ENCODE measurements at places on chromosomes 2 and 18. TPM values are rescaled to one million over a fixed set of nuclear protein-coding genes. Genes with fewer than 3 reads are reported as not detected.

IL1B gene
- not detected for total RNA-seq

RIT2 gene
- total RNA-seq, result not detected

EVX2 gene
- total RNA-seq, result 0.43 TPM

ZNF804A gene
- 0.41 TPM for total RNA-seq

BARD1 gene
- 40.4 TPM for total RNA-seq

DSG4 gene
- not detected for total RNA-seq

ALPP gene
- total RNA-seq, result not detected

GALNT1 gene
- total RNA-seq, result 92.3 TPM

FAM168B gene
- total RNA-seq, result 154 TPM

- H3K4me3 ChIP-seq, result no peak overlapping the region
- H3K36me3 ChIP-seq, result peaks cover under 1% of the 10 kb centered on the region
- H3K27ac ChIP-seq, result no peak overlapping the region
- no peaks in the 10 kb centered on the region for H3K4me1 ChIP-seq
Observed at GRCh38 chr2:108348816-108349570, 28.8 kb upstream of the SULT1C4 start.

GRCh38 chr2:50343150-50343830 lies 688.6 kb downstream of the NRXN1 start:
- H3K4me1 ChIP-seq, result peaks cover 12% of the 10 kb centered on the region
- H3K36me3 ChIP-seq, result no peaks in the 10 kb centered on the region
- H3K27me3 ChIP-seq, result peaks cover 56% of the 10 kb centered on the region
- H3K27ac ChIP-seq, result no peak overlapping the region

GRCh38 chr18:24485681-24486080 lies 25.2 kb downstream of the HRH4 start:
- H3K27me3 ChIP-seq, result no peaks in the 10 kb centered on the region
- no peak overlapping the region for H3K27ac ChIP-seq
- H3K4me3 ChIP-seq, result no peak overlapping the region
- no peaks in the 10 kb centered on the region for H3K36me3 ChIP-seq

GRCh38 chr2:36781907-36782720 lies 85.6 kb downstream of the VIT start:
- no peak for DNase-seq
- no peak overlapping the region for H3K27ac ChIP-seq
- H3K36me3 ChIP-seq, result no peaks in the 10 kb centered on the region

DNA sequence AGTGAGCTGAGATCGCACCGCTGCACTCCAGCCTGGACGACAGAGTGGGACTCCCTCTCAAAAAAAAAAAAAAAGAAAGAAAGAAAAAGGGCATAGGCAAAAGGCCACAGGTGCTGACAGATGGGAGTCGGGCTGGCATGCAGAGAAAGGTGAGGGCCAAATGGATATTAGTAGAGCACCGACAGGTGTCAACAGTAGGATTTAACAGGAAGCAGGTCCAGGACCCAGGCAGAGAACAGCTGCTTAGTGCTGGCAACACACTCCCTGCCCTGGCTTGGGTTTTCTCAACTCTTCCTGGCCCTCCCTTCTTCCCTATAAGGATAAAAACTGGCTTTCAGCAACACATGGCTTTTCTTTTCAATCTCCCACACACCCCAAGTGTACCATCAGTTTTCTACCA lies 84.9 kb downstream of the MRO start:
- H3K4me3 ChIP-seq, result no peak overlapping the region
- no peak overlapping the region for H3K27ac ChIP-seq
- H3K4me1 ChIP-seq, result no peaks in the 10 kb centered on the region
- no peaks in the 10 kb centered on the region for H3K27me3 ChIP-seq

- H3K27me3 ChIP-seq, result no peaks in the 10 kb centered on the region
- H3K27ac ChIP-seq, result no peak overlapping the region
- no peaks in the 10 kb centered on the region for H3K4me1 ChIP-seq
- DNase-seq, result no peak
- no peaks in the 10 kb centered on the region for H3K36me3 ChIP-seq
- H3K4me3 ChIP-seq, result no peak overlapping the region
Observed at GRCh38 chr2:162422894-162423293, 79.0 kb downstream of the GCA start.

- no peak for DNase-seq
- H3K4me3 ChIP-seq, result no peak overlapping the region
- no peaks in the 10 kb centered on the region for H3K36me3 ChIP-seq
- H3K27ac ChIP-seq, result peak overlapping the region; percentile 53
Observed at GRCh38 chr2:191441496-191442214, 196.5 kb downstream of the MYO1B start.

DNA sequence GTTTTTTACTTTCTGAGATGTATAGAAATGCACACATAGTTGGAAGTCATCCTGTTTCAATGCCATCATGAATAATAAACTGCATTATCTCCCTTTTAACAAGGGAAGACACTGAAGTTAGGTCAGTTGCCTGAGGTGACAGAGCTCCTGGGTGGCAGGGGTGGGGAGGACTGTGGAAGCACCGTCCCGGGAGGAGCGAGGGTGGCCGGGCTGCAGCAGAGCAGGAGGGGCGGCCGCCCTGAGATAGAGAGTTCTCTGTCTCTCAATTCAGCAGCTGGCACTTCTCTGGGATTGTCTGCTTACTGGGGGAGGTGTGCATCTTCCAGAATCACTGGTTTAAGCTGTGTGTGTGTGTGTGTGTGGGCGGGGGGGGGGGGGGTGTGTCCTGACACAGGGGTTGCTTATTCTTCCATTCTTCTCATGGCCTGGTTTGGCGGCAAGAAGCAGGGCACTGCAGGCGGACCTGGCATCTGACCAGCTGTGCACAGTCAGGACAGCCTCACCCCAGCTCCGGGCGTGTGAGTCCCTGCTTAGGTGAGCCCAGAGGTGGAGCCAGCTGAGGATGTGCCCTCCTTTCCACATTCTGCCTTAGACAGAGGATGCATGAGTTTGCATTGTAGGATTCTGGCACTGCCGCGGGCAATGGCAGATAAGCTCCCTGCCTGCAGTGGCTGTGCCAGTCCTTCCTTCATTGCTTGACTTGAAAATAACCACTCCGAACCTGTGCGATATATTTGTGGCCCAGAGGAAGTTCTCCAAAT lies 40.4 kb downstream of the VWA3B start:
- peaks cover 7% of the 10 kb centered on the region for H3K27me3 ChIP-seq
- H3K36me3 ChIP-seq, result no peaks in the 10 kb centered on the region
- H3K4me1 ChIP-seq, result peaks cover 11% of the 10 kb centered on the region
- no peak for DNase-seq
- no peak overlapping the region for H3K27ac ChIP-seq

DNA sequence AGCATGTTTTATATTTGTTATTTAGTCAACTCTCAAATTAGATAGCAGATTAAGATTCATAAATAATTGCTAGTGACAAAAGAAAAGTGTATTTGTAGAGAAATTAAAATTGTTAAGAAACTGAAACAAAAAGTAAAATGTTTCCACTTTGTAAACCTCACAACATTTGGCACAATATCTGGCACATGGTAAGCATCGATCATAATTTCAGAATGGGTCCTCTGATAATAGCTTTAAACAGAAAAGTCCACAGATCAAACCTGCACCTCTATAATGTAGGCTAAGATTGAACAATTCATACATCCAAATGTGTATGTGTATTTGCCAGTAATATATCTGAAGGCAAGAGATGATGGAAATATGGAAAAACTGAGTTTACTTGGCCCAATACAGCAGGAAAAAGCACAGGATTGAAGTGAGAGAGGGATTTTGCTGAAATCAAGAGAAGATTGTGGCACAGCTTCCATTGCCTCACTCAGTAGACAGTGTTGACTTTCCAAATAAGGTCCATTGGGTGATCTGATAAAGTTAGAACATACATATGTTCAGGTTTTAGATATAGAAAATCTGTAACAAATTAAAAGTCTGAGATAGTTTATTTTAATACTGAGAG lies 39.4 kb downstream of the COBLL1 start:
- no peak overlapping the region for H3K27ac ChIP-seq
- H3K4me3 ChIP-seq, result no peak overlapping the region
- H3K4me1 ChIP-seq, result no peaks in the 10 kb centered on the region
- H3K36me3 ChIP-seq, result no peaks in the 10 kb centered on the region

DNA sequence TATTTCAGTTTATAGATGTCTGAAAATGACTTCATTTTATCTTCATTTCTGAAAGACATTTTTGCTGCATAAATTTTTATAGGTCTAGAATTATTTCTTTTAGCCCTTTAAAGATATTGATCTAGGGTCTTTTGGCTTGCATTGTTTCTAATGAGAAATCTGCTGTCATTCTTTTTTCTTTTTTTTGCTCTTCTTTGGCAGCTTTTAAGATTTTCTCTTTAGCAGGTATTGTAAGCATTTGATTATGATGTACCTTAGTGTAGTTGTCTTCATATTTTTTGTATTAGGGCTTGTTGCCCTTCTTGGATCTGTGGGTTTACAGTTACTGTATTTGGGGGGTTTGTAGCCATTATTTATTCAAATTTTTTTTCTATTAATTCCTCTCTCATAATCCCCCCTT lies 66.0 kb upstream of the IL1R1 start:
- no peaks in the 10 kb centered on the region for H3K4me1 ChIP-seq
- no peak overlapping the region for H3K27ac ChIP-seq
- no peaks in the 10 kb centered on the region for H3K36me3 ChIP-seq
- no peak for DNase-seq
- peaks cover 5% of the 10 kb centered on the region for H3K27me3 ChIP-seq

DNA sequence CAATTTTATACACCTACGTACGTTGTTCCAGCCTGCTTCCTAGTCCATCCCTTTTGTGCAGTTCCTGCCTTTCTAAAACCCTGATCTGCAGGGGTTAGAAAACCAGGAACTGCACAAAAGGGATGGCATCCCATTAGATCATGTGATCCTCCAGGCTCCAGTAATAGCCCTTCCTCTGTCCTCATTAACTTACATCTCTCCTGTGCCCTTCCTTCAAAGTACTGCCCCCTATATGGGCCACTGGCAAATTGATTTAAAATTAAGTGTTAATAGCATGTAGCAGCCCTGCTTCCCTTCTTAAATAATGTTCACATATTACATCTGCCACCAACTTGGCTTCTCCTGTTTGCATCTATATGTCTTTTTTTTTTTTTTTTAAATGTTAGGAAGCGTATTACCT lies 61.3 kb upstream of the NXPH2 start:
- H3K4me3 ChIP-seq, result no peak overlapping the region
- no peaks in the 10 kb centered on the region for H3K36me3 ChIP-seq
- no peaks in the 10 kb centered on the region for H3K4me1 ChIP-seq
- DNase-seq, result no peak
- no peak overlapping the region for H3K27ac ChIP-seq

- no peak overlapping the region for H3K4me3 ChIP-seq
- DNase-seq, result no peak
- peaks cover 7% of the 10 kb centered on the region for H3K4me1 ChIP-seq
- H3K36me3 ChIP-seq, result no peaks in the 10 kb centered on the region
Observed at GRCh38 chr2:142973822-142974207, 96.4 kb downstream of the KYNU start.

GRCh38 chr2:174827371-174828369 lies 63.4 kb upstream of the CHRNA1 start:
- H3K27ac ChIP-seq, result peak overlapping the region; percentile 8
- peaks cover 6% of the 10 kb centered on the region for H3K36me3 ChIP-seq
- peaks cover 3% of the 10 kb centered on the region for H3K27me3 ChIP-seq
- DNase-seq, result no peak

GRCh38 chr2:222810044-222810443 lies 50.8 kb upstream of the ACSL3 start:
- no peak overlapping the region for H3K27ac ChIP-seq
- no peak overlapping the region for H3K4me3 ChIP-seq
- no peaks in the 10 kb centered on the region for H3K36me3 ChIP-seq
- H3K27me3 ChIP-seq, result no peaks in the 10 kb centered on the region
- DNase-seq, result no peak

DNA sequence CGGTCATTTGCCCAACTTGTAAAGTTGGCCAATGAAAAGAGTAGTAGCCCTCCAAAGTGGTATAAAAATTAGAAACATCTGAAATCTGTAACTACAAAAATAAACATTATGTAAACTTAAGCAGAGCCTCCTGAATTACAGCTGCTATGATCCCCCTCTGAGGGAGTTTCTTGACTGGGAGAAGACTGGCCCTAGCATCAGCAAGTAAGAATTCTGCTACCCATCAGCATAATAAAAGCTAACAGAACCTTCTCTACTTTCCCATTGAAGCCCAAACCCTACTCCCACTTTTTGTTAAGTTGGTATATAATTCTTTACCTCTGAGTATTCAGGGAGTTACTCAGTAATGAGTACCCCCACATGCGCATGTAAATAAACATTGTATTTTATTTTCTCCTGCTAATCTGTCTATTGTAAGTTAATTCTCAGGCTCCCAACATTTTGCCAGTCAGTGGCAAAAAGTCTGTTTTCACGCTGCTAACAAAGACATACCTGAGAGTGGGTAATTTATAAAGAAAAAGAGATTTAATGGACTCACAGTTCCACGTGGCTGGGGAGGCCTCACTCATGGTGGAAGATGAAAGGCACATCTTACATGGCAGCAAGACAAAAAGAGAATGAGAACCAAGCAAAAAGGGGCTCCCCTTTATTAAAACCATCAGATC lies 71.3 kb downstream of the MYL12B start:
- no peak overlapping the region for H3K4me3 ChIP-seq
- H3K4me1 ChIP-seq, result peaks cover 4% of the 10 kb centered on the region
- DNase-seq, result no peak
- H3K36me3 ChIP-seq, result no peaks in the 10 kb centered on the region
- H3K27me3 ChIP-seq, result no peaks in the 10 kb centered on the region

DNA sequence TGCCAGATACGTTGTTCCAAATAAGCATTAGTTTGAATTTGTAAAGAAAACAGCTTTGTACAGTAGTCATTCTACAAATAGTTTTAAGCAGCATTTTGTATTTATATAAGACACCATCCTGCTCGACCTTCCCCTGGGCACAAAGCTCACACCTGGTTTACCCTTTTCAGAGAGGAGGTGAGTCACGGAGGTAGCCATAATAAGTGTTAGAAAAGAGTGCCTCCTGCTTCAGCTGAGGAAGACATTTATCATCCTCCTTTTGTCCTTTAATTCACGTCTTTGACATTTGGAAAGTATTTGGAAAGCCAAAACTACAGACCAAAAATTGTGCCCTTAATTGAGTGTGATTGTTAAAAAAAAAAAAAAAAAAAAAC lies 6.8 kb downstream of the RAB12 start:
- peaks cover 48% of the 10 kb centered on the region for H3K4me1 ChIP-seq
- H3K27ac ChIP-seq, result no peak overlapping the region

- DNase-seq, result no peak
- no peak overlapping the region for H3K4me3 ChIP-seq
- no peaks in the 10 kb centered on the region for H3K27me3 ChIP-seq
- peaks cover 6% of the 10 kb centered on the region for H3K36me3 ChIP-seq
- H3K4me1 ChIP-seq, result peaks cover 13% of the 10 kb centered on the region
Observed at GRCh38 chr2:45743531-45744396, 92.3 kb downstream of the PRKCE start.

GRCh38 chr2:181300600-181301291 lies 156.4 kb upstream of the ITGA4 start:
- H3K4me1 ChIP-seq, result peaks cover 15% of the 10 kb centered on the region
- H3K4me3 ChIP-seq, result no peak overlapping the region
- no peak overlapping the region for H3K27ac ChIP-seq
- DNase-seq, result no peak

All from neural crest cell (in vitro differentiated cells).